ENCODE measurements at places on chromosomes 4 and X.
A peak's percentile ranks its signal among the peaks of the same experiment; 100 is the strongest.

- DNase-seq: no peak
Measured at GRCh38 chr4:19379191-19379708, 872.5 kb upstream of the SLIT2 start.

- DNase-seq: peak; percentile 6
Measured at GRCh38 chr4:18689308-18690115, 668.0 kb upstream of the LCORL start.

DNA sequence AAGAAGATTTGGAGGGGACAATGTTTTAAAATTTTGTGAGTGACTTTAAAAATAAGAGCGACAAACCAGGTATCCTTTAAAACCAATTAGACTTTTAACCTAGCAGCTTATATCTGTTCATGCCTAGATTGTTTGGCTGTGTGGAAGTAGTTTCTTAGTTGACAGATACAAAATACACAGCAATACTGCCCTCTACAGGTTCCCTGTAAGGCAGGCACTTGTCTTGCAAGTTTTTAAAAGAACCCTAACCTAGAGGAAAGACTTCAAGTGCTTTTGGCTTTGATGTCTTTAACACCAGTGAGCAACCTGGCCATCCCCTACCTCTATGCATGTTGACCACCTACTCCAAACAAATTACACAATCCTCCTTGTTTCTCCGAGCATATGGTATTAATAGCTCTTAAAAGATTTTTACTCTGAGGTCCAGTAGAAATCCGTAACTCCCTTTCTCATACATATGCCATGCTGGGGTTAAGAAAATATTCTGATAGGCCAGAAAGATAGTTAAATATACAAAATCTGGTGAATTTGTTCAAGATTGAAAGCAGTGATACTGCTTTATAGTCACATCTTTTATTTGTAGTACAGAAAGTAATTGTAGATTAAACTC, 273.0 kb downstream of the ARHGAP24 start:
- no peak for DNase-seq

- DNase-seq: no peak
Measured at GRCh38 chrX:44948406-44948805, 75.4 kb downstream of the KDM6A start.

- peak; percentile 28 for DNase-seq
Measured at GRCh38 chr4:157294575-157294974, 74.0 kb downstream of the GRIA2 start.

DNA sequence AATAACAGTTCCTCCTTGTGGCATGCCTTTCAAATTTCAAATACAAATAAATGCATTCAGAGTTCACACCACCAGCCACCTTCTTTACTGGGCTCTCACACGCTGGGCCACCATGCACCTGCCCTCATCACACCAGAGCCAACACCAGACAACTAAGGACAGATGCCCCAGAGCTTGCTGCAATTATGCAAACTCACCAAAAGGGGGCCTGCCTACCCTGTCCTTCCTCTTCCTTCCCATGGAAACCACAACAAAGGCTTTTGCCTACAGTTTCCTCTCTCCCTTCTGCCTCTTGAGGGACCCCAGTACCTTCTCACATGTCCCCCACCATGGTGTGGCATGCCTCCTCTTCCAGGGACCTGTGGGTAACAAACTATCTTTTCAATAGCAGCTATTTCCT, 1333.9 kb upstream of the TENM3 start:
- DNase-seq: no peak

- DNase-seq: no peak
Measured at GRCh38 chr4:42480717-42481116, 83.4 kb downstream of the SHISA3 start.

GRCh38 chrX:17020851-17021821, 74.7 kb downstream of the REPS2 start:
- no peak for DNase-seq

- peak; percentile 81 for DNase-seq
Measured at GRCh38 chrX:39813631-39814277, 284.0 kb downstream of the BCOR start.

- no peak for DNase-seq
Measured at GRCh38 chr4:74121643-74122579, 22.9 kb upstream of the CXCL2 start.

DNA sequence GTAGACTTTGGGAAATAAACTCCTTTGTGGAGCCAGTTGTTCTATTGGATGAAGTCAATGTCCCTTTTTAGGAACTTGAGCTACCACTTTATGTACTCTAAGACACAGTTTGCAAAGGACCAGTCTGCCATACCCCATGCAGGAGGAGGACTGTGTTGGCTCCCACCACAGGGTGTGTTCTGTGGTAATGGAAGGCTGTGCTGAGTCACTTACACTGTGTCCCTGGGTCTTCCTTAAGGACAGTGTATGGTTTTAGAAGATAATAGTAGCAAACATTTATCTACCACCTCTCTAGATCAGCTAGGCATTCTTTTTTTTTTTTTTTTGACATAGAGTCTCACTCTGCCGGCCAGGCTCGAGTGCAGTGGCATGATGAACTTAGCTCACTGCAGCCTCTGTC, 184.0 kb upstream of the PGRMC2 start:
- DNase-seq: no peak

DNA sequence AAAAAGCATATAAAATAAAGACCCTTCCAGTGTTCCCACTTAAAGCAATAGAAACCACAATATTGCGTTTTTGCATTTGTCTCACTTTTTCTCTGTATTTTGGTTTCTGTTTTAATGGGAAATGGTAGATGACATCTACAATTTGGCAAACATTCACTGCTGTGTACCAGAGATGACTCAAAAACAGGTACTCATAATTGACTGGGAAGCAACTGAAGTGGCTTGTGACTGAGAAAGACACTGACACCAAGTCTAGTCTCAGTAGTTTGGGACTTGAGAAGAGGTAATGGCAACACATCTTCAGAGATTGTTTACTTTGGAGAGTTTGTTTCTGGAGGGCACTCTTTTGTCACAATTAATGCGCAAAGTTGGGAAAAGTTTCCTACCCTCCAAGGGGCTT, 42.0 kb downstream of the AREG start:
- DNase-seq: no peak

DNA sequence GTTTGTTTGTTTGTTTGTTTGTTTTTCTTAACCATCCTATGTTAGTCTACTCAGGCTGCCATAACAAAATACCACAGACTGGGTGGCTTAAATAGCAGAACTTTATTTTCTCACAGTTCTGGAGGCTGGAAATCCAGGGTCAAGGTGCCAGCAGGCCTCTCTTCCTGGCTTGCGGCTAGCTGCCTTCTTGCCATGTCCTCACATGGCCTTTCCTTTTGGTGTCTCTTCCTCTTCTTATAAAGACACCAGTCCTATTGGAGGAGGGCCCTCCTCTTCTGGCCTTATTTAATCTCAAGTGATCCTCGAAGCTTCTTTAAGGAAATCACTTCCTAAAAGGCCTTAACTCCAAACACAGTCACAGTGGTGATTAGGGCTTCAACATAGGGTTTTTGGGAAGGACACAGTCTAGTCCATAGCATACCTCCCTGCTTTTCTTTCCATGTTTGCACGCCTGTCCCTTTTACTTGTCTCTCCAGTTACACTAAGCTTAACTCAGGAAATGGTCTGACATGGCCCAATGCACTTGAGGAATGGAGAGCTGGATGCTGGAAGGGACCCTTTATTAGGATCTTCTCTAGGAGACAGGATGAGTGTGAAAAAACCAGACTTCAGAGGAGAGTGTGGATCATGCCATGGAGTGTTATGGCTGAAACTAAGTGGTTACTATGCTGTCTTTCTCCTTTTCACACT, 36.0 kb upstream of the MGST2 start:
- no peak for DNase-seq

- DNase-seq: peak; percentile 29
Measured at GRCh38 chrX:123959281-123960063, 2.0 kb upstream of the STAG2 start.

DNA sequence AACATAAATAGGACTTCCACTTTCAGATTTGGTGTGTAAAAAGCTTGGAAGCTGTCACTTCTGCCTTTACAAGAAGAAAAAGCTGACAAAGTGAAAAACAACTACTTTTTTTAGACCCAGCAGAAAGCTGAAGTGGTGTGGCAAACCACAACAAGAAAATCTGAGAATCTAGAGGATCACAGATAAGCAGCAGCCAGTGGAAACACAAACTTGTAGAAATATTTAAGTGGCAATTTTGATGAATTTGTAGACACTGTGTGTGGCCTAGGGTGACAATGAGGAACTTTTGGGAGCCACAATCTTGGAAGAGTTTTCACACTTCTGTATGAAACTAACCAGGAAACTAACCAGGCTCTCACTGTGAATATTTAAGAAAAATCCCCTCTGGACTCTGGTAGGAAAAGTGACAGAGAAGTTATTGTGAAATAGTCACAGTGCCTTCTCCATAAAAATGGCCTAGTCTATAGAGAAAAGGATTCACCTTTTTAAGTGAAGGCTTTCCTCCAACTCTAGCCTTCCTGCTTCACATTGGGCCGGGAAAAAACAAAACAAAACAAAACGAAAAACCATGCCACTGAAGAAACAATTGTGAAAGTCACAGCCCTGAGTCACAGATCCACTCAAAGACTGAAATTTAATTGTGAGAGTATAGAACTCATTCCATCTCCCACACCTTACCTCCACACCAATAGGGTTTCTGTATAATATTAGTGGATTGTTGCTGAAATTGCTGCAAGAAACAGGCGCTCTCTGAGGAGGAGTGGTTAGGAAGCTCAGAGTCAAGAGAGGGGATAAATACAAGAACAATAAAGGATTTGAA, 26.7 kb upstream of the GUCY1A1 start:
- no peak for DNase-seq

DNA sequence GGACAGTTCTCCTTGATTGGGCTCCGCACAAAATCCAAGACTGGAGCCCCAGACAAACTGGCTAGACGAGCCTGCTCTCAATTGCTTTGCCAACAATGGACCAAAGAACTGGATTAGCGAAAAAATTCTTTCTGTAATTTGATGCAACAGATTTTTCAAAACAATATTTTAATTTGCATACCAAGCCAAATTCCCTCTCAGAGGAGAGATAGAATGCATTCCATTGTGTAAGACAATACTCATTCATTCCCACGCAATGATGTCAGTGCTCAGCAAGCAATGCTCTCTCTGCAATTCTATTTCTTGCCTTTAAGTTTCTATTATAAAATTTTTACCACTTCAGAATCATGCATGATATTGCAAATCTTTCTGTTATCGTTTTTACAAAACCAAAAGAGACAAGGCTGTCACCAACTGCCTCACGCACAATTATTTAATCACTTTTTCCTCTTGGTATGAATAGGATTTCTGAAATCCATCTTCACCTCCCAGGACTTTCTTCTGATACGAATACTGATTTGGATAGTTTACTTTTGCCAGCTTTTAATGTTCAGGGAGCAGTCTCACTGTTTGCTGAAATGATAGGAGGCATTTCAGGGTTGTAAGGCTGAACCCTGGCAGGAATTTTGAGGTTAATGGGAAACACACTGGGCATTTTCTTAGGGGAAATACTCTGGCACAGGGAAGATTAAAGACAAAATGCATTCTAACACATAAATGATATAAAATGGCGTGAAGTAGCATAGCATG, 46.1 kb upstream of the HCCS start:
- DNase-seq: no peak

DNA sequence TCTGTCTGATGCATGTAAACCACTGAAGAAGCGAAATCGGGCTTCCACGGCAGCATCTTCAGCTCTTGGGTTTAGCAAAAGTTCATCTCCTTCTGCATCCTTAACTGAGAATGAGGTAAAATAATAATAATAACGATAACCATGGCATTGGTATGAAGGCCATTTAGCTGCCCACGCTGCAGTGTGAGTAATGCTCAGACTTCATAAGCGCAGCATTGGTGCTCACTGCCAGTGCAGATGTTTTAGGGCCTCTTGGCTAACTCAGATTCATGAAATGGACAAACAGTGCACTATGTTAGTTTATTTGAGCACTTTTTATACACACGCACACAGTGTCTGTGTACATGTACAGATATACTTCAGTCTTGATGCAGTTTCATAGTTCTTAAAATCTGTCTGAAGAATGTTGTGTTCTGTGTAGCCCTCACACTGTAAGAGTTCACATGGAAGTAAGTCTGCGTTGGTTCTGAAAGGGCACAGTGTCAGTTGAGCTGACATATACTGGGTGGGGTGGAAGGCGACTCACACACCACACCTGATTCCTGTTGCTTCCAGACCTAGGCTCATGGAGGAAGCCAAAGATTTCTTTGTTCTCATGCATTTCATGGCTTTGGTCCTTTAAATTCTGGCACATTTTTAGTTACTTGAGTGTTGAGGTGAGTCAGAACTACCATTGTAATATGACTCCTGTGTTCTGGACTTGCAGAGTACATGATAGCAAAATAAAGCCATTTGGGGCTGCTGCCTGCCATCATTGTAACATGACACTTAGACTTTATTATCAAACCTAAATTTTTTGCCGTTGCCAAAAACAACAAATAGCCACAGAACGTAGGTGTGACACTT, 68.7 kb downstream of the NSD2 start:
- no peak for DNase-seq

GRCh38 chr4:121070696-121071639, 1.4 kb downstream of the NDNF start:
- no peak for DNase-seq

- no peak for DNase-seq
Measured at GRCh38 chrX:3461397-3462165, 115.1 kb upstream of the MXRA5 start.

- DNase-seq: peak; percentile 70
Measured at GRCh38 chrX:136754651-136755050, 26.1 kb downstream of the ARHGEF6 start.

DNA sequence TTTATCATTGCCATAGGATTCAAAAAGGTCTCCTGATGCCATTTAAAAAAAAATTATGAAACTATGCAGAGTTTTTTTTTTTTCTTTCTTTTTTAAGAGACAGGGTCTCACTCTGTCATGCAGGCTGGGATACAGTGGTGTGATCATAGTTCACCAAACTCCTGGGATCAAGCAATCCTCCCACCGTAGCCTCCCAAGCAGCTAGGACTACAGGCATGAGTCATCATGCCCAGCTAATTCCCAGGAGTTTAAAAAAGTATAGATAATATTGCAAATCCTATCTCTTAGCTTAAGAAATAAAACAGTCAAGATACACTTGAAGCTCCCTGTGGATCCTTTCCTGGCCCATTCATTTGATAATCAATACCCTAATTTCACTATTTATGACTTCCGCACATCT, 58.6 kb upstream of the PRSS48 start:
- DNase-seq: no peak

GRCh38 chr4:125741825-125742452, 427.2 kb downstream of the FAT4 start:
- no peak for DNase-seq

- no peak for DNase-seq
Measured at GRCh38 chr4:163613383-163613782, 118.9 kb downstream of the TMA16 start.

DNA sequence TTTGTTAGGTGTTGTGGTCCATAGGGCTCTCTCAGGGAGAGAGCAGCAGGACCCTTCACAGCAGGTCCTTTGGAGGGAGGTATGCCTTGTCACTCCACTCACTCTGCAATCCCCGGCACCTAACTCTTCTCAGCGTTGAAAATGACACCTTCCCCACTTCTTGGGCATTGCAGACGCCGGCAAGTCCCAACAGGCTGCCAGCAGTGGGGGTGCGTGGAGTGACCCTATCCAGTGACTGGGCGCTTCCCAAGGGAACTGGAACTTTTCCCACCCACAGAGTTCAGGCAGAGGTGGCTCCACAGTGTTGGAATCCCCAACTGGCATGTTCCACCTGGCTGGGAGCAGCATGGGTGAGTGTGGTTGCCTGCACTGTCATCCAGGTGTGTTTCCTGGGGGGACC, 705.1 kb upstream of the FRG1 start:
- DNase-seq: no peak

Data from gastrocnemius medialis (tissue), 4 donors.